ENCODE measurements at places on chromosomes 5 and 9.

DNA sequence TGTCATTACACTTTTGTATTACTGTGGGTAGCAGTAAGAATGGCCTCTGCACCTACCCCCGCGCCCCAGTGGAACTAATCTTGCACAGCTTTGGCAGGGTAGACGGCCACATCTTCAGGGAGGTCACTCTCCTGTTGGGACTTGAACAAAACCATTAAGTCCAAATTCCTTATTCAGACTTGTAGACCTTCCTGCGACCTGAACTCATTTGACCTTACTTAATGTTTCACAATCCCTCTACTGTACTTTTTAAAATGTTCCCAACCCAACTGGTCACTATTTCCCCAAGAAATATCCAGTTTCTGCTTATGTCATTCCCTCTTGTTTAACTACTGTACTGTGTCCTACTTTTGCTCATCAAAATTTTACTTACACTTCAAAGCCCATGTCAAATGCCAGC lies 5.3 kb upstream of the FAM120AOS start:
- DNase-seq = no peak

GRCh38 chr9:73116031-73116430 lies 35.6 kb upstream of the ANXA1 start:
- no peak for DNase-seq

- DNase-seq = no peak
Measured at GRCh38 chr5:7728076-7728475, 122.9 kb downstream of the CFAP90 start.

- no peak for DNase-seq
Measured at GRCh38 chr5:30039379-30039778, 1154.1 kb upstream of the CDH6 start.

- DNase-seq = no peak
Measured at GRCh38 chr5:169950333-169950732, 30.0 kb downstream of the INSYN2B start.

DNA sequence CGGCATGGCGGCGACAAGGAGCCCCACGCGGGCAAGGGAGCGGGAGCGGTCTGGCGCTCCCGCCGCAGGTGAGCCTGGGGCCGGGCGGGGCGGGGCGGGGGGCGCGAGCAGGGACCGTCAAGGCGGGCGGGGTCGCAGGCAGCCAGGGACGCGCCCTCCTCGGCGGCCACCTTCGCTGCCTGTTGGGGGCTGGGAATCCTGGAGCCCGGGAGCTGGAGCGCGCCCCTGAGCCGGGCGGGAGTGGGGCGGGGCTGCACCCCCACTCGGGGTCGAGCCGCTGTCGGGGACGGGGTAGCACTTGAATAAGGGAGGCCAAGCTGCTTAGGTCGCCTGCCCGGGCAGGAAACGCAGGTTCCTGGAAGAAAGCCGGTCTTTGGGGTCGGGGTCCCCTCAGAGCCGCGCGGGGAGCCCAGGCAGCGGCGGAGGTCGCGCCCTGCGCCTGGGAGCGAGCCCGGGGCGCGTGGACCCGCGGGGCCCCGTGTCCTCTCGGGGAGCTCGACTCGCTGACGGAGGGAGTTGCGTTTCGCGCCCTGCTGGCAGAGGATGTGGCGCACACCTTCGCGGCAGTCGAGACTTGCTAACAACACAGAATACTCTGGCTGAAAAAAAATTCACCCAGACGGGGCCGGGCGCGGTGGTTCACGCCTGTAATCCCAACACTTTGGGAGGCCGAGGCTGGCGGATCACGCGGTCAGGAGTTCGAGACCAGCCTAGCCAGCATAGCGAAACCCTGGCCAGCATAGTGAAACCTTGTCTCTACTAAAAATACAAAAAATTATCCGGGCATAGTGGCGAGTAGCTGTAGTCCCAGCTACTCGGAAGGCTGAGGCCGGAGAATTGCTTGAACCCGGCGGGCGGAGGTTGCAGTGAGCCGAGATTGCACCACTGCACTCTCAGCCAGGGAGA lies 552 bp downstream of the OTULINL start:
- peak; percentile 74 for DNase-seq

GRCh38 chr9:127877566-127877998 lies at the start of gene AK1:
TSS of gene AK1 (minus strand) at chr9:127877675. CDS start at chr9:127874617, 3,058 bp downstream.
- no peak for DNase-seq

GRCh38 chr9:8332871-8333270 lies 533.3 kb upstream of the DMAC1 start:
- DNase-seq = no peak

- no peak for DNase-seq
Measured at GRCh38 chr5:97888439-97888838, 705.4 kb upstream of the RIOK2 start.

DNA sequence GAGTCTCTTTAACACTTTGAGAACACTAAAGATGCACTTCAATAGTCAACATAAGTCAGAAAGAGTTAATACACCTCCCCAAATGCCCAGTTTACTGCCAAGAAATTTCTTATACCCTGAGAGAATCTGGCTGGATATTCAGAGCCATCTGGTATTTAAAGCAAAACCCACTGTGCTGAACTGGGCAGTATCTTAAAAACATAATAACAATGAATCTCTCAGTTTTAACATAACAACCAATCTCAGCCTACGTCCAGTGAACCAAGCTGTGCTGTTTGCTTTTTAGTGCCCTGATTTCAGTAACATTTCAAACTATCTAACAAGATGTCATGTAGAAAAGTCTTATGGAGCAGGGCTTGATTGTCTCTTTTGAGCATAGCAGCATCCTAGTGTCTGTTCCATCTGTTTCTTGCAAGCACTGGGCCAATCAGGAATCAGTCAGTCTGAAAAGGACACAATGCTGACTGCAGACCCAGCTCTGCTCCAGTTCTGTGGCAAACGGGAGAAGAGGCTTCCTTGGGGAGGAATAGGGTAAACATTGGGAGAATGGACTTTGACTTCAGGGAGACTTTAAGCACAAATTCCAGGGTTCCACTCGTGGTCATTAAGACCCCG lies 43.6 kb upstream of the FAM81B start:
- no peak for DNase-seq

DNA sequence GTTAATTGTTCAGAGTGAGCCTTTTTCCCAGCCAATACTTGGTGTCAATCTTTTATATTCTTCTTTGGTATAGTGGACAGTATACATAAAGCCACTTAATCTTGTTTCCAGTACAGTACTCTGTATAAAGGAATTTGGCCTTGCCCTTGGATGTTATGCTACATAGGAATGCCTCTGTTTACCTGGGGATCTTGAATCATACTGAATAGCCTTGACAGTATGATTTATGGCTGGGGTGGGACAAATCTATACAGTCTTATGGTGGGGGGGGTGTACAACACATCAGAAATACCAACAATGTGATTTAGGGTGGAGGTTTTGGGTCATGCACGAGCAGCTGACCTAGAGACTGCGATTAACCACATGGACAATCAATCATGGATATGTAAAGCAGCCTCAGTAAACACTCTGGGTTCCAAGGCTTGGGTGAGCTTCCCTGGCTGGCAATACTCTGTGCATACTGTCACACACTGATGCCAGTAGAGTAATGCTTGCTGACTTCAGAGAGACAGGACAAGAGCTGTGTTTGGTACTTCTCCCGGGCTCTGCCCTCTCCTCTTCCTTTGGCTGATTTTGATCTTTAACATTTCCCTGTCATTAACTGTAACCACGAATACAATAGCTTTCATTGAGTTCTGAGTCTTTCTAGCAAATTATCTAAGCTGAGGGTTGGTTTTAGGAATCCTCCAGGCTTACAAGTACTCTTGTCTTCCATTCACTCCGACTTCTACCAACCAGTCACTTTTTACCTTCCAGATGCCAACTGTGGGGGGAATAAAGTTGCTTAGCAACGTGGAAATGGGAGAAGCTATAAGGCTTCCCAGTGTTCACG lies 84.6 kb downstream of the IARS1 start:
- DNase-seq = no peak

GRCh38 chr9:76652894-76653293 lies 111.3 kb upstream of the PCA3 start:
- DNase-seq = no peak

GRCh38 chr5:158384535-158385481 lies 525.9 kb upstream of the CLINT1 start:
- DNase-seq = no peak

- DNase-seq = no peak
Measured at GRCh38 chr9:31034311-31034710, 1350.1 kb upstream of the ACO1 start.

GRCh38 chr9:33161011-33161588 lies 6.0 kb downstream of the B4GALT1 start:
- no peak for DNase-seq

DNA sequence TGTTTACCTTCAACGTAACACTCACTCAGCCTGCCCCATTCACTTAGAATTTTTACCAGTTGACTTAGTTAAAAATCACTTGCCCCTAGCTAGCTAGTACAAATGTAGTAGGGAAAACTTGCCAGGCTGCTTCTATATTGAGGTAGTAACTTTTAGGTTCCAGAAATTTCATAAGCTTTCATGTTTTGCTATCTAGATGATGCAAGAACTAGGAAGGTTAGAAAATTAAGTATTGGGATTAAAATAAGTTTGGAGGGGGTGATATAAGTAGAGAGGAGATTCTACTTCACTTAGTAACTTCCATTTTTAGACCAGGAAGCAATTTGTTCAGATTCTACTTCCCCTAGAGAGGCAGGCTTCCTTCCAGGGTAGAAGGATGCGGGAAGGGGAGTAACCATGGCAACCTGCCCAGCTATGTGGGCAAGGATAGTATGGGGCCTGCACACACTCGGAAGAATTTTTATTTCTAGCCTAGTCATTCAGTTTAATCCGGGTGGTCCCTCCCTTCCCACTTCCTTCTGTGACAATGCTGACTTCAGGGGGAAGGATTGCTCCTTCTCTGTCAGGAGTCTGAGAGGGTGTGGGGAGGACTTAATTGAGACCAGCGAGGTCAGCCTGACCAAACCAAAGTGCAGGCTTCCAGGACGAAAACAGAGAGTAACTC lies 4.2 kb downstream of the DAB2 start:
- no peak for DNase-seq

- no peak for DNase-seq
Measured at GRCh38 chr5:73436535-73437100, 12.0 kb downstream of the FOXD1 start.

DNA sequence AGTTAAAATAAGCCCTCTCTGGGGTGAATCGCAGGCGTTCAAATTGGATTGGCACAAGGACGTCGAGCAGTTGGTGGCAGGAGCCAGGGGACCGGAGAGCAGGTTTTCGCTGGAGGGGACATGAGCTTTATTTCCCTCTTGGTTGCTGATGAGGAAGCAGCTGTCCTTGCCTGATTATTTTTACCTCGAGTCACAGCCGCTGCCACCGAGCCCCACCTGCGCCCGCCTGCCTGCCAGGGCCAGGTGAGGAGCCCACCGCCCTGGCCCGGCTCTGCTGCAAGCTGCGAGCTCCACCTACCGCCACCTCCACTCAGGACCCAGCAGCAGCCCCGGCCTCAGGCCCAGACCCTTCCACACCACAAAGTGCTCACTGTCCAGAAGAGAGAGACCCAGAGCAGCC lies 9.0 kb upstream of the ADGRD2 start:
- DNase-seq = no peak

GRCh38 chr5:10622810-10623209 lies 58.9 kb downstream of the ANKRD33B start:
- no peak for DNase-seq

GRCh38 chr9:125038166-125038565 lies 97.3 kb upstream of the GOLGA1 start:
- no peak for DNase-seq

GRCh38 chr9:93107151-93107824 lies 11.3 kb downstream of the CARD19 start:
- no peak for DNase-seq

DNA sequence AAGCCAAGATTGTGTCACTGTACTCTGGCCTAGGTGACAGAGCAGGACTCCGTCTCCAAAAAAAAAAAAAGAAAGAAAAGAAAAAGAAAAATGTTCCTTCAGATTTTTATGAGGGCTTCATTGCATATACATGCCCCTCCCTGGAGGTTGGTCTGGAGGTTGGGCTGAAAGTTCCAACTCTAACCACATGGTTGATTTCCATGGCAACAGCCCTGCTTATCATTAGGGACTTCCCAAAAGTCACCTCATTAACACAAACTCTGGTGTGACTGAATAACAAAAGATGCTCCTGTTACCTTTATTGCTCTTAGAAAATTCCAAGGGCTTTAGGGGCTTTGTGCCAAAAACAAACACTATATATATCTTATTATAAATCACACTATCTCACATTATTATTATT lies 113.8 kb downstream of the TMC1 start:
- DNase-seq = no peak

- DNase-seq = no peak
Measured at GRCh38 chr5:14900693-14901461, 29.3 kb upstream of the ANKH start.

DNA sequence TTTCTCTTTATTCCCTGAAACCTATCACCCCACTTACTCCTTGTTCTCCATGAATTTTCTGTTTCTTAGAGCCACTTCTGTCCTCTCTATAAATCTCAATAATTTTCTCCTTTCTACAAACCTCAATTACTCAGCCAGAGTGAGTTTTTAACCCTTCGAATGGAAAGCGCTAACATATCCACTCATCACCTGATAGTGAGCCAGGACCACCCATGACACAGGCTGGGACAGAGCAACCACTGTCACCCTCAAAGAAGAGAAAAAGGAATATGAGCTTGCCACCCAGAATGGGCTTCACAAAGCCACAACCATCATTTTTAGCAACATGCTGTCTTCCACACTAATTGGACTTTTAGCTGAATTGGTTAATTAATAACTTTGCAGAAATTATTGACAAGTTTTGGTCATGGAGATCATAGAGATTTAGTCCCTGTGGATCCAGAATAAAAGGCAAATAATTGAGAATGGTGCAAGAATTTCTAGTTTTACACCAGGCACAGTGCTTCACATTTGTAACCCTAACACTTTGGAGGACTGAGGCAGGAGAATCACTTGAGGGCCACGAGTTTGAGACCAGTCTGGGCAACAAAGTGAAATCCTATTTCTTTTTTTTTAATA lies 32.1 kb upstream of the SELENOP start:
- no peak for DNase-seq

GRCh38 chr9:97366889-97367288 lies 45.0 kb upstream of the TDRD7 start:
- no peak for DNase-seq

DNA sequence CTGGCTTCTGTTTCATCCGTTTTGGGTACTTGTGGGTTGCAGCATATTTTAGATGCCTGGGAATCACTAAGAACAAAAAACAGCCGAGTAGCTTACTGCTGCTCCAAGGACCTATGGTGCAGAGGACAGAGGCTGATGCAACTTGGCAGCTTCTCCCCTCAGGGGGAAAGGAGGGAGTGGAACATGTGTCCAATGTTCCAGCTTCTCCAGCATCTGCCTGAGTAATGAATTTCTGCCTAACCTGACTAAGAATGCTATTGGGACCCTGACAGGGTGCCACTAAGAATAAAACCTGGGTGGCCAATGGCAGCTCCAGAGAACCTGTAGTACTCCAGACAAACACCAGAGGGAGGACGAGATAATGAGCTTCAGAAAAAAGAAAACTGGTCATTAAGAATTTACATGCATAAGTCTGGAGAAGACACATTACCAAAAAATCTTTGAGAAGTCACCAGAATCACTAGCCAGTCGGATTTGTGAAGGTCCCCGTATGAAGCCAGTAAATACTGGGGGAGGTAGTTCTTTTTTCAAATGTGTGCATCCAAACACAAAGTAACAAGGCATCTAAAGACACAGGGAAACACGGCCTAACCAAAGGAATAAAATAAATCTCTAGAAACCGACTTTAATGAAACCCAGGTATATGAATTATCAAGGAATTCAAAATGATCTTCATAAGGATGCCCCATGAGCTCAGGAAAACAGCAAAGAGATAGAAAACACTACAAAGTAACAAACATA lies 293.5 kb downstream of the HINT1 start:
- peak; percentile 13 for DNase-seq

- DNase-seq = no peak
Measured at GRCh38 chr9:6171667-6172066, 43.9 kb upstream of the IL33 start.

- no peak for DNase-seq
Measured at GRCh38 chr5:33059081-33059480, 348.0 kb downstream of the NPR3 start.

All from stimulated activated CD8-positive, alpha-beta memory T cell treated with anti-CD3 and anti-CD28 coated beads, Interleukin-15, amount 100 ng/mL, for 1 hour (primary cell).